ENCODE measurements at places on chromosomes 16 and 17.
A peak's percentile ranks its signal among the peaks of the same experiment; 100 is the strongest.

GRCh38 chr17:76156662-76156991 lies 15.6 kb upstream of the FOXJ1 start:
- peaks cover 53% of the 10 kb centered on the region for H3K27me3 ChIP-seq
- DNase-seq: no peak
- no peak overlapping the region for H3K27ac ChIP-seq
- no peaks in the 10 kb centered on the region for H3K4me1 ChIP-seq

DNA sequence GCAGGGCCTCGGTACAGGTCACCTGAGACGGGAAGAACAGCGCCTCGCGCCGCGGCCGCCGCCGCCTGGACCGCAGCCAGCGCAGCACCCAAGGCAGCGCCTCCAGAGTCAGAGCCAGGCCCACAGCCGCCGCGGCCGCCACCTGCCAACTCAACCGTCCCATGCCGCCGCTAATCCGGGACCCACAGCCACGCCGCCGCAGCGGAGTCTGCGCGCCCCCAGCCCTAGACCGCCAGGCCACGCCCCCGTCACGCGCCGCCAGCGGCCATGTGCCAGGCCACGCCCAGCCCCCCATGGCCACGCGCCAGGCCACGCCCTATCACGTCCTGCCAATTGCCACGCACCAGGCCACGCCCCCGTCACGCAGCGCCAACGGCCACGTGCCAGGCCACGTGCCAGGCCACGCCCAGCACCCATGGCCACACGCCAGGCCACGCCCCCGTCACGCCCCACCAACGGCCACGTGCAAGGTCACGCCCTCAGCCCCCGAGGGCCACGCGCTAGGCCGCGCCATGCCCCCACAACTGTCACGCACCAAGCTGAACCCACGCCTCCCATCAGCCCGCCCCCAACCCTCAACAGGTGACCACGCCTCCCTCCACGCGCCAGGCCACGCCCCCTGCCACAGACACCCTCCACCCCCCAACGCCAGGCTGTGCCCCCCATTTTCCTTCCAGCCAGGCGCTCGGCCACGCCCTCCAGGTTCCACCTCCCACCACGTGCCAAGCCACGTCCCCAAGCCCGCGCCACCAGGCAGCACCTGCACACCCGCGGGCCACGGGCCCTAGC lies at the start of gene PLD6:
Gene PLD6 (minus strand): TSS at position 210 of the 789 bp plus-strand sequence. CDS start 47 bp downstream, at position 163.
- peaks cover 5% of the 10 kb centered on the region for H3K36me3 ChIP-seq
- H3K4me1 ChIP-seq: peaks cover 25% of the 10 kb centered on the region
- peak within 1 kb of the TSS; percentile 94 for H3K27ac ChIP-seq
- H3K4me3 ChIP-seq: peak within 1 kb of the TSS; percentile 90

- peak; percentile 87 for DNase-seq
- H3K4me1 ChIP-seq: peaks cover 25% of the 10 kb centered on the region
- H3K27ac ChIP-seq: peak overlapping the region; percentile 83
- H3K36me3 ChIP-seq: peaks cover 9% of the 10 kb centered on the region
Measured at GRCh38 chr16:19595043-19595767, 39.7 kb downstream of the VPS35L start.

- no peak overlapping the region for H3K4me3 ChIP-seq
- H3K4me1 ChIP-seq: peaks cover 31% of the 10 kb centered on the region
- no peak for DNase-seq
- H3K27me3 ChIP-seq: peaks cover 1% of the 10 kb centered on the region
Measured at GRCh38 chr17:72455562-72455961, 334.7 kb downstream of the SOX9 start.

GRCh38 chr17:378068-378467 lies 25.5 kb upstream of the RPH3AL start:
- H3K27ac ChIP-seq: no peak overlapping the region
- no peak overlapping the region for H3K4me3 ChIP-seq
- H3K27me3 ChIP-seq: peaks cover 14% of the 10 kb centered on the region
- peaks cover 23% of the 10 kb centered on the region for H3K4me1 ChIP-seq
- no peaks in the 10 kb centered on the region for H3K36me3 ChIP-seq

DNA sequence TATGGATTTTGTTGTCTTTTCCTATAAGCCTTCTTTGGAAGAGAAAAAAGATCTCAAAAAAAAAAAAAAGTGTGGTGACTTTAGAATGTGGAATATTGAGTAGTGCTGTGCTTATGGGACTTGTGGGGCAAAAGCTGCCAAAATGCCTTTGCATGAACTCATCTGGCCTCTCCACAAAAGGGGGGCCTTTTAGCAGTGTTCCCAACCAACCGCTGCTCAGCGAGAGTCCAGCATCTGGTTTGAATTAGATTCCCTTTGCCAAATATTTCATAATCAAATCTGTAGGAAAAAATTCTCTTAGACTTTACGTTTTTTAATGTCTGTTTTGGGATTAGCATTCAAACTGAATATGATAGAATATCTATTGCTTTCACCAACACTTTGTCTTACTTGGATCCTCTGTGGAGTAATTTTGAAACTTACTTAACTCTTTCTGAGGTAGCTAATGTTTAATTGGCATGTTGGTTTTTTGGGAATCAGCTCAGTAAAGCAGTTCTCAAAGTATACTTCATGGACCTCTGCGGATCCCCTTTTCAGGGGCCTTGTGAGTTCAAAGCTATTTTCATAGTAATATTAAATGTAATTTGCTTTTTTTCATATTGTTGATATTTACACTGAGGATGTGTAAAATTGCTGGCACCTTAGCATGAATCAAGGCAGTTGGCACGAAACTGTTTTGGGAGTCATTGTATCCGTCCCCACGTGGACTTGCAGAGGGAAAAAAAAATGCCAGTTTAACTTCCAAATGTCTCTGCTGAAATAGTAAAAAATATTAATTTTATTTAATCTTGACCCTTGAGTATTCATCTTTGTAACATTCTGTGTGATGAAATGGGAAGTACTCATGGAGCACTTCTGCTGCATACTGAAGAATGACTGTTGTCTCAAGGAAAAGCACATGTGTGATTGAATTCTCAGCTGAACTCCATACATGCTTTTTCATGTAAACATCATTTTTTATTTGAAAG lies 34.7 kb upstream of the VPS4A start:
- no peaks in the 10 kb centered on the region for H3K27me3 ChIP-seq
- peaks cover 21% of the 10 kb centered on the region for H3K36me3 ChIP-seq
- H3K4me1 ChIP-seq: peaks cover 60% of the 10 kb centered on the region
- peak overlapping the region; percentile 86 for H3K27ac ChIP-seq
- peak overlapping the region; percentile 69 for H3K4me3 ChIP-seq
- peak; percentile 93 for DNase-seq

- no peaks in the 10 kb centered on the region for H3K4me1 ChIP-seq
- H3K27ac ChIP-seq: no peak within 1 kb of the TSS
- H3K27me3 ChIP-seq: peaks cover 2% of the 10 kb centered on the region
- no peak for DNase-seq
Measured at GRCh38 chr17:38967290-38967738, at the start of gene FBXO47. TSS of gene FBXO47 (minus strand) at chr17:38967403. CDS start at chr17:38963025, 4,378 bp downstream.

DNA sequence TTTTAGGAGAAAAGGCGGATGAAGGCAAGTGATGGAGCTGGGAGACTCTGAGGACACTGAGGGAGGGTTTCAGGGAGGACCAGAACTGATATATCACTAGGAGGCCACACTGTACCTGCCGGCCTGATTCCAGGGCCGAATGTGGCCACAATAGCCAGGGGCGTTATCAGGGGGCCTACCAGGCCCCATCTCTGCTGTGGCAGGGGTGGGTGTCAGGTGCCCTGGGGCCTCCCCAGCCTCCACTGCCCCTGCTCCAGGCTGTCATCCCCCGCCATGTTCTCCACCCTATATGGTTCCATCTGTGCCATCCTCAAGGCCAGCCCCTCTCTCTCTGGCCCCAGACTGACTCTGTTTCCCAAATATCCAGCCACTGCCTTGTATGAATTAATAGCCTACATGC lies 246.5 kb downstream of the GSG1L start:
- no peak for DNase-seq
- peaks cover 49% of the 10 kb centered on the region for H3K27me3 ChIP-seq
- H3K27ac ChIP-seq: no peak overlapping the region
- H3K4me3 ChIP-seq: no peak overlapping the region
- peaks cover 6% of the 10 kb centered on the region for H3K4me1 ChIP-seq
- H3K36me3 ChIP-seq: no peaks in the 10 kb centered on the region
